ENCODE measurements at places on chromosomes 4 and X.

GRCh38 chr4:76802236-76803021 is 95.5 kb downstream of the SOWAHB start:
- no peak for DNase-seq

DNA sequence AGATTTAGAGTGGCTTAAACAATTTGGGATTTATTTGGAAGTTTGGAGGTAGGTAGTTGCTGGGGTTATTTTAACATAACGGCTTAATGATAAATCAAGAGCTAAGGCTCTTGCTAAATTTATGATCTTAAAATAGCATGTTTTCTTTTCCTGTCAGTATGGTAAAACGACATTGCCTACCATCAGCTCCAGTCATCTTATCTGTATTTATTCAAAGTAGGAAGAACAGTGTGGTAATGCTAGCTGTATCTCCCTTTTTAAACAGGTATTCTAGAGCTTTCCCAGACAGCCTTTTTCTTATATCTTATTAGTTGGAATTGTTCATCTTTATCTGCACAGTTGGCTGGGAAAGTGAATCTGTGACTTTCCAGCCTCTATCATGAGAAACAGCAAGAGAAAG is 110.2 kb downstream of the SLC4A4 start:
- DNase-seq, result no peak

- DNase-seq, result no peak
Measured at GRCh38 chrX:4043951-4044350, 330.5 kb upstream of the PRKX start.

- DNase-seq, result no peak
Measured at GRCh38 chr4:152281211-152281610, 254.7 kb downstream of the FBXW7 start.

GRCh38 chrX:53125506-53125905 is 31.6 kb downstream of the KANTR start:
- no peak for DNase-seq

- no peak for DNase-seq
Measured at GRCh38 chrX:30568136-30568535, 9.4 kb downstream of the TASL start.

- no peak for DNase-seq
Measured at GRCh38 chr4:26206339-26206738, 114.5 kb upstream of the RBPJ start.

GRCh38 chr4:77188498-77189220 is 31.7 kb downstream of the CCNG2 start:
- DNase-seq, result no peak

- no peak for DNase-seq
Measured at GRCh38 chrX:119073200-119073905, 560 bp downstream of the CT47C1 start.

GRCh38 chr4:169383724-169384123 is 113.0 kb upstream of the SH3RF1 start:
- no peak for DNase-seq

- DNase-seq, result no peak
Measured at GRCh38 chr4:26126994-26127393, 193.8 kb upstream of the RBPJ start.

GRCh38 chr4:148447681-148448080 is 5.5 kb upstream of the NR3C2 start:
- no peak for DNase-seq

- DNase-seq, result no peak
Measured at GRCh38 chr4:146369446-146369845, 152.3 kb downstream of the SLC10A7 start.

DNA sequence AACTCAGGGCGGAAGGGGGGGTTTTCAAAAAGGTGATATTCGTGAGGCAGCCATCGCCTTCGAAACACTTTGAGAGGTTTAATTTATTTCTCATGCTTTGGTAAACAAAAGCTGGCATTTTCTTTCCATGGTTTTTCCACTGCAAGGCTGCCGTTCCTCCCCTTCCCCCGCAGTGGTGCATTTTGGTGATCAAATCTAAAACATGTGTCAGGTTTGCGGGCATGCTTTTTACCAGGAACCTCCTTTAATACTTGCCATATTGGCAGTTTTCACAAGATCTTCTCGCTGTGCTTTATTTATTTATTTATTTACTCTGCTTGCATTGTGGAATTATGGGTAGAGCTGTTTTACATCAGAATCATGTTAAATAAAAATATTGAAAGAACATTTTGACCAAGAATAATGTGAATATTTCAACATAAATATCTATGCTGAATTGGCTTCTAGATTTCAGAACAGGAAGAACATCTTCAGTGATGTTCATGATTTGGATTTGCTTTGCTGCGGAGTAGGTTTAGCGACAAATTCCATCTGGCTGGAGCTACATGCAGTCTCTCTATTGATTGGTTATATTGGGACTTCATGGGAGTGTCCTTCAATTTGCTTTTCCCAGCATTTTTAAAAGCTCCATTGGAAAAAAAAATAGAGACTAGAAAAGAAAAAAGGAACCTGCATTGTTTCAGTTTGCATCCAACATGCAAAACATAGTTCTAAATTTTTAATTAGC is 54.4 kb downstream of the STOX2 start:
- DNase-seq, result no peak

DNA sequence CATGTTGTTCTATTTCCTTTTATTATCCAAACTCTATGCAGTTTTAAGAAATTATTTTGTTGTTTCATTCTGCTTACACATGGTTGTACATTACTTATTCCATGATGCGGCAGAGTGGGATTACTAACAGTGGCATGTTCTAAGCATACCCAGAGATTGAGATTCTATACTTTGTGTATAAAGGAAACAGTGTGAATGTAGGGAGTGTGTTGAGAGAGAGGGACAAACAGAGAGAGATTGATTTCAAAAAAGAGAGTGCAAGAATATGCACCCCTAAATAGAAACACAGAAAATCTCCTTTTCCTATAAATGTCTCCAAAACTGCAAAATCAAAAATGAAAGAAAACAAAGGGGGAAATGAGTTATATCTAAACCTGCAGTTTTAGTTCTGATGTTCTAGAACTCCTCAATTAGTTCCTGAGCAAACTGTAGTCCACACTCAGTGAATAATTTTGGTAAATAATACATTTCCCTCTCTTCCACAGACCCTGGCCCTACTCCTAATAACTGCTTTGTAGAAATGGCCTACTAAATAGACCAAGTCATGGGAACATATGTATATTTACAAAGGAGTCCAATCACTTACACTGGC is 31.0 kb downstream of the SLC9B1 start:
- DNase-seq, result no peak

DNA sequence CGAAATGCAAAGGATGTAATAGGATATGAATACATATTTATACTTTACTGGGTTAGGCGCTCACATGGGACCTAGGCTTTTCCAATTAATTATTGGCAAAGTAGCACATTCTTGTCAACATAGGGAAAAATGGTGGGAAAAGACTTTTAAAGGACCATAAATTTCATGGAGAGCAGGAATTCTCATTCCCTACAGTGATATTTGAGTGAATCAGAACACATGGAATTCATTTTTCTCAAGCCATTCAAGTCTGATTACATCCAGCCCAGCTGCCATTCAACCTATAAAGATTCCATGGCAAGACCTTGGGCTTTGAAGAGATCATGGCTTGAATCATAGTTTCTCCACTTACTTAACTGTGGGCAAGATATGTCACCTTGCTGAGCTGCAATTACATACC is 150.4 kb downstream of the SOWAHB start:
- no peak for DNase-seq

- no peak for DNase-seq
Measured at GRCh38 chrX:117743469-117744251, 372.9 kb downstream of the KLHL13 start.

GRCh38 chrX:52361941-52362340 is 6.9 kb upstream of the XAGE2 start:
- no peak for DNase-seq

DNA sequence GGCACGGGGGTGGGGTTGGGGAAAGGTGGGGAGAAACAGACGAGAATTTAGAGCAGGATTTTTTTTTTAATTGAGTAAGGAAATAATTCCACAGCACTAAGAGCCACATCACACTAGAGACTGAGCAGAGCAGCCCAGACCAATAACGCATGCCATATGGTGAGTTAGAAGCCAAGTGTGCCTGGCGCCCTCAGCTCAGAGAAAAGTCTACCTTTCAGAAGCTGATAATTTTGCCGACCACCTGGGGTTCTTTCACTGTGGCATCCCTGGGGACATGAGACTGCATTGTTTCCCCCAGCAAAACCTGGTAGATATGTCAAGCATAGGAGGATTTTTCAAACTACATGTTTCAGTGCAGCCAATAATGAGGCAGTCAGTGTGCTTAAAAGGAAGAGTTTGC is 516.8 kb downstream of the SMARCA1 start:
- DNase-seq, result no peak

GRCh38 chr4:144666539-144667175 is 20.7 kb downstream of the HHIP start:
- DNase-seq, result no peak
